ENCODE measurements at places on chromosomes 5 and 9.

DNA sequence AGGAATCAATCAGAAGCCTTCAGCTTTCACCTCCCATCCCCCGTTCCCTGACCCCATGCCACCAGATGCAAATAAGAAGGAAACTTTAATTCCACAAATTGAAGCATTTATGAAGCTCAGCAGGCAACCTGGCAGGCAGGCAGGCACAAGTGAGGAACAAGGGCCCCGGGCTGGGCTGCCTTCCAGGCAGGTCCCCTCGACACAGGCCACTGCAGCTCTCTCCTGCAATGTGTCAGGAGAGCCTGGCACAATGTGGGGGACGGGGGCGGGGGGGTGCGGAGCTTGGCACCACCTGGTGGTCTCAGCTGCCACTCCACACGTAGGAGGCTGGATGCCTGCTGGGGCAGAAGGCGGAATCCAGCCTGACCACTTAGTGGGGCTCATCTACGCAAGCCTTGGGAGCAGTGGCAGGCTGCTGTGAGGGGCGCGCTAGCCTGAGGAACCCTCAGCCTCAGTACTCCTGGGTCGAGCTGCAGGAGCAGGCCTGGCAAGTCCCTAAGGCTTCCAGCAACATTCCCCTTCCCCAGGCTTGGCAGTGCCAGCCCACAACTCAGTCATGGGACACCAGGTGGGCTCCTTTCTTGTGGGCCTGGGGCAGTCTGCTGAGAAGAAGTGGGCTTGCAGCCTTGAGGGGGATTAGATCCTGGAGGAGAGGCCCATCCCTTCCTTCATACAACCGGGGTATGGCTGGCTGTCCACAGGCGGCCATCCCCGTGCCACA is 50.2 kb upstream of the KCNMB1 start:
- DNase-seq: no peak

- DNase-seq: no peak
These were observed 135.0 kb upstream of the SNX2 start for GRCh38 chr5:122639864-122640263.

DNA sequence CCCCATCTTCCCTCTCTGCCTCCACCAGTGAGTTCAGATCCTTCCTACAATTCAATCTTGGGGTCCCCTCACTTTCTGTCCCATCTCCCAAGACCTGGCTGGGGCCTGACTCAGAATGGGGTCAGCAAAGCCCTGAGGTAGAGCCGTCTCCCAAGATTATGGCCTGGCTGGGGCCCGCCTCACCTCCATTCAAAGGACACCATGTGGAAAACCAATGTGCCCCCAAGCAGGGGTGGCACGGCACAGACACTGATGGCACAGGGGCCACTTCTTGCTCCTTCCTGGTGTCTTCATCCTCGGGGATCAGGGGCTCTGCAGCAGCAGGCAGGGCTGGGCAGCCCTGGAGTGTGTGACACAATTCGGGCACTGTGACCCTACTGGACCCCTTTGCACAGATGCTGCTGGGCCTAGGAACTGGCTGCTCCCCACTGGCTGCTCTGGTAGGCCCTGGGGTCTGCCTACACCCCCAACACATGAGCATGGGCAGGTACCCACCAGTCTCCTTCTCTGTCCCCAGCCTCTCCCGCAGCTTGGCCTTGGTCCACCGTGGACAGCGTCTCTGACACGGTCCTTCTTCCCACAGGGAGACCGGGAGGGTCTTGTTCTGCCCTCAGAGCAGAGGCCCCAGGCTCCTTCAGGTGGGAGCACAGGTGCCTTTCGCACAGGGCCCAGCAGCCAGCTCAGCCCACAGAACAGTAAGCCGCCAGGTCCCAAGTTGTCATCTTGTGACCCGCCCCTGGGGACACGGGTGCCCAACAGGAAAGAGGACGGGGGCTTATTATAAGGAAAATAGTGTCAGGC is 89.5 kb downstream of the ADAMTS2 start:
- DNase-seq: no peak

DNA sequence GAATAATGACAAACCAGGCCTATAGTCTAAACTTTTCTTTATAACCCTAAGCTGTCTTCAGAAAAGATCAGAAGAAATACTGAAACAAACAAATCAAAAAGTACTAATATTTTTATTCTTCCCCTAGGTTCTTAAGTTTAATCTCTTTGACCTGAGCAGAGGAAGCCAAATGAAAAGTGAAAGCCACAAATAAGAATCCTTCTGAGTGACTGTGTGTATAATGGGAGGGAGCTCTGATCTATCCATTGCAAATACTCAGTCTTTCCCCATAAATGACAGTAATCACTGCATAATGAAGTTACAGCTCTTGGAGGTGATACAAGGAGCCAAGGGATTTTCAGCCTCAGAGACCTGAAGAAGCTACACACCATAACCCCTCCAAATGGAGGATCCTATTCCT is 126.9 kb upstream of the ATP10B start:
- no peak for DNase-seq

- no peak for DNase-seq
These were observed 616.1 kb downstream of the DTWD2 start for GRCh38 chr5:118371973-118372831.

- no peak for DNase-seq
These were observed 35.6 kb downstream of the DROSHA start for GRCh38 chr5:31496301-31496700.

GRCh38 chr9:40907657-40908624 is 220.5 kb downstream of the FOXD4L6 start:
- DNase-seq: no peak

GRCh38 chr9:120528829-120529228 is 51.1 kb downstream of the CDK5RAP2 start:
- no peak for DNase-seq

DNA sequence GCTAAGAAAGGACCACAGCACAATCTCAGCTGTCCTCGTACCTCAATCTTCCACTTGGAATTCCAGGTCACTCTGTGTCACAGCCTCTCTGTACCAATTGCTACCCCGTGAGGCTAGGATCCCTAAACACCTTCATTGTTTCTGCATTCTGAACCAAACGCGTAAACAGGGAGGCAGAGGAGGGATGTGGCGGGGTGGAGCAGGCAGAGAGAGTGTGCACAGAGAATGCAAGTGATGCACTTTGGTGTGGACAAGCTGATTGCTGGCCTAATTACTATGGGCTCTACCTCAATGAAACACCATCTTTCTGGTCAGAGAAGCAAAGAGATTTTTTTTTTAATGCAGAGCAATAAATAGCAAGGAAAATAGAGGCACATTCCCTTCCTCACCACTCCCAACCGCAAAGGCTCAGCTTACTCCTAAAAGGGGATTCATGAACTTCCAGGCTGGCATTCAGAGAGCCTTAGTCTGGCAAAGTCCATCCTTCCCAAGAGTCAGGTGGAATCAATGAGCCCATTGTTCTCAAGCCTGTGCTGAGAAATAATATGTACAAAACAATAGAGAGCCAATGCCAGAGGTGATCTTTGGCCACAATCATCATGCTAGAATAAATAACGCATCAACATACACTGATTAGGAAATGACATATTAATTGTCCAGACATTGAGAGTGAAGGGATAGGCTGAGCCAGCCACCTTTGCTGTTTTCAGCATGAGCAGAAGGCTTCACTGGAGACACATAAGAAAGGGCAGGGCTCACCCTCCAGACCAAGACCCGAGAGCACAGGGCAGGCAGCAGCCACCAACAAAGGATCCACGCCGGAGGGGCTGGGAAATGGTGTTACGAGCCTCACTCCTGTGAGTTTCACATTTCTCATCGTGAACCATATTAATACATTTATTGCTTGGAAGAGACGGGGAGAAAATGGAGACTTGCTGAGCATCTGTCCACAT is 278.8 kb downstream of the ENC1 start:
- no peak for DNase-seq

DNA sequence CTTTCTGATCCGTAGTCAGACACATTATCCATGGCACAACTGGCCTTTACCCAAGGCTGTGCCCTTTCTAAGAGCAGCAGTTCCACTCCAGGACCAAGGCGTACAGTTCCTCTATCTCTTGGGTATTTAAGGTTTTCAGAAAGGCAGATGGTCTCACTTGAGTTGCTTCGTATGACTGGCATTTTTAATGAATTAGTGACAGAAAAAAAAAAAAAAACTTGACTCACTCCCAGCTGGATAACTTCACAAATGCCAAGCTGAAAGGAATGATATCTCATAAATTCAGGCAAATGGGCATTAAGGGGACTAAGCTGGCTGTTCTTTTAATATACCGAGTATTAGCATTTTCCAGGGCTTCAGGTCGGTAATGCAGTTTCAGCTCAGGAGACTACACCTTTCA is 60.7 kb downstream of the SLC24A2 start:
- no peak for DNase-seq

GRCh38 chr9:71748280-71748743 is 20.0 kb downstream of the CEMIP2 start:
- no peak for DNase-seq

DNA sequence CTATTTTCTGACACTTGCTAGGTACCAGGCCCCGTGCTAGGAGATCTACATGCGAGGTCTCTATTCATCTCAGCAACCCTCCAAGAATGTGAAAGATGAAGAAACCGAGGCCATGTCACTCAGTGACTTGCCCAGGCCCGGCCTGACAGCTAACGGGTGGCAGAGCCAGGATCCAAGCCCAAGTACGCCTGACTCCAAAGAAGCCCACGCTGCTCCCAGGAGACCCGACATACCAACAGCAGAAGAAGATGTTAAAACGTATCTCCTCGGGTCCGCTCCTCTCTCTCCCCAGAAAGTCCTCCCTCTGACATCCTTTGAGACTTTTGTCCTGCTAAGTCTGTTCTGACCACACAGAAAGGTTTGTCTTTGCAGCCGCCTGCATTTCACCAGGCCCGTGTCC is 65.2 kb downstream of the CRB2 start:
- DNase-seq: no peak

DNA sequence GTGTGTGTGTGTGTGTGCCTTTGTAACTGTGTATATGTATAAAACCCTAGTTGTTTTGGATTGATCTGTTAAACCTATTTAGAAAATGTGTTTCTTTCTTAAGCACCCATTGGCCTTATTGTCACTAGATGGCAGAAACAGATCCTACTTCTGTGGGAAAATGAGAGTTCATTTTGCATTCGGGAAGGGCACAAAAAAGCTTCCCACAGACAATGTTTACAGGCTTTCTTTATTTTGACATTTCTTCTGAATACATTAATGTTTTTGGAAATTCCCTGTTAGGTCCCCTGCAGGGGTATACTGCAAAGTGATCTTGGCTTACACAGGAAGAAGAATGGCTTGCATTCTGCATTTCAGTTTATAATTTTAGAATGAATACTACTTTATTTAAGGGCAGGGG is 481.8 kb upstream of the ARRDC3 start:
- no peak for DNase-seq

GRCh38 chr5:11110128-11110527 is 349.1 kb upstream of the DAP start:
- DNase-seq: no peak

DNA sequence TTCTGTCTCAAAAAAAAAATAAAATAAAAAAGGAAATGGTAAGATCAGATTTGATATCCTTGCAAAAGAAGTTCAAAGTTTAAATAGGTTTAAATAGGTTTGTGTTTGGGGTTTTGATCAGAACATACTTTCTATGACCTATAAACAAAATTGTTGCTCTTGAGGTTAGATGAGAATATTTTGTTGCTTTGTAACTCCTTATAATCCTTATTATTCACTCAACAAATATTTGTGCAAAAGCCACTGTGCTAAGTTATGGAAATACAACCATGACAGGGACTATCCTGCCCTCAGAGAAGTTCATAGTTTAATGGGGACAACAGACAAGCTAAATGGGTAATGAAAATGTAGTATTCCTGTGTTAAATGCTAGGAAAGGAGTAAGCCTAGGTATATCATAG is 71.5 kb downstream of the INVS start:
- no peak for DNase-seq
